ENCODE measurements at places on chromosomes 11 and 22.

- no peak for DNase-seq
These were observed 16.0 kb upstream of the PRG2 start for GRCh38 chr11:57406337-57406904.

- no peak for DNase-seq
These were observed 437.4 kb downstream of the MIAT start for GRCh38 chr22:27094633-27095308.

DNA sequence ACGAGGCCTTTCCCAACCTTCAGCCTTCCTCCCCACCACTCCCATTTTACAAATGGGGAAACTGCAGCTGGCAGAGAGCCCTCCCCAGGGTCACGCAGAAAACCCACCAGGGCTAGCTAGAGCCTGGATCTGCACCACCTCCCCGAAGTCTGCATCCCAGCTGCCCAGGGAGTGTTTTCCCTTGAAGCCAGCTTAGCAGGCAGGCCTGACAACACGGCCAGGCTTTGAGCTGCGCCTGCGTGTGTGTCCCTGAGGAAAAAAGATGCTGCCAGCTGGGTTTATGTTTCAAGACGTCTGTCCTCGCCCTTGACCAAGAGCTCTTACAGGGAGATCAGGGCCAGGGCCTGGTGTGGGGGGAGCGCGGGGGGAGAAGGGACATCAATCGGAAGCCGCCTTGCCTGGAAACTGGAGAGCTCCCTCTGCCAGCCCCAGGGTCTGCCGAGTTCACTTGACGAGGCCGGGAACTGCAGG lies 20.3 kb downstream of the WNT11 start:
- no peak for DNase-seq

DNA sequence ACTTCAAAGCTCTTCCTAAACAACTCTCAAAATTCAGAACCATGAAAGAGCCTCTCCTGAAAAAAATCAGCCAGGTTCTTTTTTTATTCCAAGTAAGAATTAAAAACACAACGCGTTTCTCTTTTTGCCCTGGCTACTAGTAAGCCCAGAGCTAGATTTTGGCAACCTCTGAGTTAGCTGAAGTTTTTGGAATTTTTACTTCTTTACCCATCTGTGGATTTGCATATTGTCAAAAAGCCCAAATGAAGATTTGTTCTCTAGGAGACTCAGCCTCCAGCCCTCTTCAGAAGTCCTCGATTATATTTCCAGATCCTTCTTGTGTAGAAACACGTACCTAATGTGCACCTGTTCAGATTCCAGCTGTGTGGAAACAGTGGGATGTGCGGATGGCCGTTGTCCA lies 517.9 kb downstream of the TBC1D22A start:
- DNase-seq = no peak

DNA sequence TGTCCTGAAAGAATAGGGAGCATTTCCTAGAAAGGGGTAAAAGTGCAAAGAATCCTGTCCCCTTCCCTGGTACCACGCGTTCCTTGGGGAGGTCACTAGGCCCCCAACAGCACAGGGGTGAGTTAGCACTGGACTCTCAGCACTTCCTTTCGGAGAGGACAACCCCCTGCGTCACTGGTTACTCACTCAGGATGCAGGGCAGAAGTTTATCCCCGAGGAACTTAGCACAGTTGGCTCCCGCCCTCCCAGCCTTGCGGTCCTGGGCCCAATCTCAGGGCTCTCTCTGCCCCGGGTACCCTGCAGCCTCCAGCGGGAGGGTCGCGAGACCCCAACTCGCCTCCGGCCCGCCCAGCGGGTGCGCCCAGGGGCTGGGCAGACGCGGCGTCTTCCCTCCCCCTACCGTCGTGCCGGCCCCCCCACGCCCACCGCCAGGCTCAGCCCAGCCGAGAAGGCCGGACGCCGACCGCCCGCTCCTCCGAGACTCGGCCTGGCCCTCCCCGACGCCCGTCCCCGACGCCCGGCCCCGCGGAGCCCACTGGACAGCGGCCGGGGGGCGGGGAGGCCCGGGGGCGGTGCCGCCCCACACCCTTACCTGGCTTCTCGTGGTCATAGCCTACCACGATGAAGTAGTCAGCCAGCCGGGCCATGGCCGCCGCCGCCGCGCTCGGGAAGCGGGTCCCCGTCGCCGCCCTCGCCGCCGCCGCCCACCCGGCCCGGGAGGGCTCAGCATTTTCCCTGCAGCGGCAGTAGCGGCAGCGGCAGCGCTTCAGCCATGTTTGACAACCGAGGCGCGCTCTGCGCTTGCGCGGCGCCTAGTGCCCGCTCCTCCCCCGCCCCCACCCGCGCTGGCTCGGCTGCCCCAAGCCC lies at the start of gene SBF2:
TSS of gene SBF2 (minus strand) at position 797 of the 867 bp plus-strand sequence. CDS start at position 647, 150 bp downstream.
- DNase-seq = no peak

DNA sequence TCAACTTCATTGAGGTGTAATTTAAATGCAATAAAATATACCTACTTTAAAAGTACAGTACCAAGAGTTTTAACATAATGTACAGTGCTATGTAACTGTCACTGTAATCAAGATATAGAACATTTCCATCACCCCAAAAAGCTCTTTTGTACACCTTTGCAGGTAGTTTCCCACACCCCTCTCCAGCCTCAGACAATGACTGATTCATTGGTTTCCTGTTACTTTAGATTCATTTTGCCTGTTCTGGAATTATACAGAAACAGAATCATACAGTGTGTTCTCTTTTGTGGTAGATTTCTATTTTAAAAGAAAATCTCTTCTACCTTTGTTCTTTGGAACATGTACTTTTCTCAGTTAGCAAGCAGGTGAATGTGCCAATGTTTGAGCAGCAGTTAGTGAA lies 38.2 kb downstream of the SHISA8 start:
- DNase-seq = no peak

GRCh38 chr22:46763051-46763705 lies 728 bp downstream of the TBC1D22A start:
- no peak for DNase-seq

GRCh38 chr11:129694538-129694937 lies 121.1 kb upstream of the TMEM45B start:
- DNase-seq = no peak

DNA sequence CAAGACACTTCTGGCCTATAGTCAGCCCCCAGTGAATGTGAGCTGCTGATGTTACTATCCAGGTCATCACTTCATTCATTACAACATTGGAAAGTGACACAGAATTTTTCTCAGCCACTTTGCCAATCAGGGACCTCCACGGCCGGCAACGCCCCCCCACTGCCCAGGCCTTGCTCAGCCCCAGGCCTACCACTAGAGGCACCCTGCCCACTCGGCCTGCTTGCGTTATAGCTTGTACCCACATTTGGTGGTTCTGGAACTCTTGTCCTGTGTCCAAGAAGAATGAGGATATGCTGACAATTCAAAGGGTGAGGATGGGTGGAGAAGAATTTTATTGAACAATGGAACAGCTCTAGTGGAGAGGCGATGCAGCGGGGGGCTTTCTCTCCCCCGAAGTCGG lies 96.2 kb downstream of the TSPAN18 start:
- DNase-seq = no peak

- no peak for DNase-seq
These were observed 97.5 kb downstream of the LUZP2 start for GRCh38 chr11:24594401-24594800.
